ENCODE measurements at places on chromosomes 13 and 19.

DNA sequence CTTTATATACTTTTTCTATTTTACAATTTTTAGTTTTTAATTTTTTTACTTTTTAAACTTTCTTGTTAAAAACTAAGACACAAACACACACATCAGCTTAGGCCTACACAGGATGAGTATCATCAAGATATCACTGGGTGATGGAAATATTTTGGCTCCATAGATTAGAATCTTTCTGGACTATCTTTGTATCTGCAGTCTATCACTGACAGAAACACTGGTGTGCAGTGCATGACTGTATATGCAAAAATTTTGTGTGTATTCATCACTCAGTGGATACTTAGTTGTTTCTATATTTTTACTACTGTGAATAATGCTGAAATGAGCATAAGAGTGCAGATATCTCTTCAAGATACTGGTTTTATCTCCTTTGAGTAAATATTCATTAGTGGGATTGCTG lies 68.0 kb upstream of the GPC6 start:
- DNase-seq: no peak

DNA sequence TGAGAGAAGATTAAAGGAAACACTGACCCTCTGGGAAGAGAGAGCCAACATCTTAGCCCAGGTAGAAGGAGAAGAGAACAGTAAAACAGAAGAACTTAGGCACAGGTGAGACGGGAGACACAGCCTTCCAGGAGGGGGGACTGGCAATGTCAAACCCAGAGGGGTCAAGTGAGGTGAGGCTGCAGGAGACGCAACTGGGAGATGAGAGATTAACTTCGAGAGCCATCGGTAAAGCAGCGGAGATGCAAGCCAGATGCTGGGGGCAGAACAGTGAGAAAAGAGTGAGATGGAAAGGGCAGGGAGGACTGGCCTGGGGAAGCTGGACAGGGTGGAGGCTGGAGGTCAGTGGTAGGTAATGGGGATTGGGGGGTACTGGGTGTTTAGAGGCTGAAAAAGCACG lies 5.2 kb downstream of the INSR start:
- DNase-seq: no peak

DNA sequence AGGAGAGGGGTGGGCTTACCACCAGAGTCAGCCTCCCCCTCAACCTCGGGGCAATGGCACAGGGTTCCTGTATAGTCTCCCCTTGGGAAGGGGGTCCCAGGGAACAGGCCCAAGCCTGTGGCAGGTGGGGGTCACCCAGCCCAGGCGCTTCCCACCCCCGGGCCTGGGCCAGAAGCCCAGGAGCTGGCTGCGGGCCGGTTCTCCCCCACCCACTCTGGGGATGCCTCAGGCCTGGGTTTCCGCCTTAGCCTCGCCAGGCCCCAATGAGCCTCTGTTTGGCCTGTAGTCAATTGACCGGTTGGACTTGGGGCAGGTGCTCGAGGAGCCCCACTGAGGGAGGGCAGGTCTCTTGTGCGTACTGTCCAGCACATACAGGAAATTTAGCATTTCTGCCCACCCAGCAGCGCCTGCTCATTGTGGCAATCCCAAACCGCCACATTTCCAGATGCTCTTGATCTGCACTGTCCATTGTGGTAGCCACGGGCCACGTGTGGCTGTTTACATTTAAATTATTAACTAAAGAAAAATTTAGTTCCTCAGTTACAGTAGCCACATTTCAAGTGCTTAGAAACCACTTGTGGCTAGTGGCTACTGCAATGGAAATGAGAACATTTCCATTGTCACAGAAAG lies 9.9 kb downstream of the LYL1 start:
- peak; percentile 55 for DNase-seq

GRCh38 chr13:73268306-73268705 lies 209.5 kb downstream of the KLF5 start:
- peak; percentile 6 for DNase-seq

DNA sequence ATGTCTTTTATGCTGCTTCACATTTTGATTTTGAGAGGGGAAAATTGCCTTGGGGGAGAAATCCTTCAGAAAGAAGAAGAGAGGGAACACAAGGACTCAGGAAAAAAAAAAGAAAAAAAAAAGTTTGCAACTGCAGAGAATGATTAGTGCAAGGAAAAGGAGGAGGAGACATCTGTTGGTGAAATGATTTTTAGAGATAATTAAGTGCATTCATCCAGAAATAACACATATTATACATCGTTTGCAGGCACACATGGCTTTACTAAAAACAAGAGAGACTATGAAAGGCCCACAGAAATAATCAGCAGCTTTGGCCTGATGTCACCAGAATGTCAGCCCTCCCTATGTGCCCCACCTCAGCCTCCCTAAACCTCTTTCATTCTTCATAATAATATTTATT lies 1058.2 kb downstream of the PCDH9 start:
- DNase-seq: no peak

GRCh38 chr13:112903606-112904195 lies 65.3 kb upstream of the MCF2L start:
- DNase-seq: no peak

- no peak for DNase-seq
Measured at GRCh38 chr13:23671377-23671776, 101.2 kb downstream of the TNFRSF19 start.

DNA sequence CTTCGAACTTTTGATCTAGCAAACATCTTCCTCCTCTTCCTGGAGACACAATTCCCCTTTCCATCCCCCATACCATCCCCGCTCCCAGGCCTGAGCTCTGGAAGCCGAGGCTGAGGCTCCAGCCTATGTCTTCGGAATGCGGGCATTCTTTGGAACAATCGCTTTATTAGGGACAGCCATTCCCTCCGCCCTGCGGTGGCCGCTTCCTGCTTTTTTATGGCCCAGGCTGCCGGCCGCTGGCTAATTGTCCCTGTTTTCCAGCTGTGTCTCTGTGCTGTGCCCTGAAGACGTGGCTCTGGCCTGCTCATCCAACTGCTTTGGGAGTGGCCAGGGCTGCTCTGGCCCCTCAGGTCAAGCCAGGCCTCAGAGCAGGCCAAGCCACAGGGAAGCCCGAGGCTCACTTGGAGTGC lies 2.1 kb upstream of the CDX2 start:
- DNase-seq: no peak

- DNase-seq: peak; percentile 88
Measured at GRCh38 chr13:39684531-39685137, 29.2 kb downstream of the COG6 start.

DNA sequence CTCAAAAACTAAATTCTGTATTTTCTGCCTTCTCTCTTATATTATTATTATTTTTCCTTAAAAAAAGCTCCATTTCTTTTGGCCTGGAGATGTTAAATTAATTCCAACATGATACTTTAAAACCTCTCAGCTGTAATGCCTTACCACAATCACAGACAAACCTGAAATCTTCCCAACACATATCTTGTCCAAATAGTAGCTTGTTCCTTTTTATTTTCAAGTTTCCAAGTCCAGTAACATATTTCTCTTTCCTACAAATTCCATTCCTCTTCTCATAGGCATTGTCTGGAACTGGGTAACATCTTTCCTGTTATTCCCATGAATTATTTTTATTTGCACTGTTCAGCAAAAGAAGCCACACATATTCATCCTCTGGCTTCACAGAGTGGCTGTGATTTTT lies 137.0 kb downstream of the SLITRK6 start:
- no peak for DNase-seq

DNA sequence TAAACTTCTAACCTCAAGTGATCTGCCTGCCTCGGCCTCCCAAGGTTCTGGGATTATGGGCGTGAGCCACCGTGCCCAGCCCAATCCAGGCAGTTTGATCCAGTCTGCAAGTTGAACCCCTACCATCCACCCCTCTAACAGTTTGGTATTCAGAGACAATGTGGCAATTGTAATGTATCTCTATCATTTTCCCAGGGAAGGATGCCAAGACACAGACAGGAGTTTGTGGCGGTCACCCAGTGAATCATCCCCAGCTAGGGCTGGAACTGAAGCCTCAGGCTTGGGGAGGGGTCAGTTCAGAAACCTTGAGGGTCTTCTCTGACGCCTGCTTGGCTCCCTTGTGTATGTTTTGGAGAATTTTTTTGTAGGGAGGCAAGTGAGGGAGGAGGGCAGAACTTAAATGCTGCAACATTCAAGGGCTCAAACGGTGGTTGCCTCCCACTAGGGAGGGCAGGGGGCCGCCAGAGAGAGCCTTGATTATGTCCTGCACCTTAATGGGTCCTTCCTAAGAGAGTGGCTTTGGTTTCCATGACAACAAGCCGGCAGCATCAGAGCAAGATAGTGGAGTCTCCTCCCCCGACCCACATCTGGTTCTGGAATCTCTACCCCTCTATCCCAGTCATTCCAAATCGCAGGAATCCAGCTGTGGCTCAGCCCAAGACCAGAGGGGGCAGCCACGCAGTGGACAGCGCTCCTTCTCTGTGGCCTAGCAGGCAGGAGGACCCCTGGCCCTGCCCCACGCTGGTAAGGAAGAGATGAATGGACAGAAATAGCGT lies 14.9 kb upstream of the FEM1A start:
- no peak for DNase-seq

- DNase-seq: peak; percentile 38
Measured at GRCh38 chr19:54023191-54023590, 31.8 kb downstream of the CACNG6 start.

- DNase-seq: no peak
Measured at GRCh38 chr19:46115396-46116106, 8.9 kb downstream of the IGFL3 start.

GRCh38 chr13:48621056-48621455 lies 32.7 kb upstream of the CYSLTR2 start:
- DNase-seq: no peak

DNA sequence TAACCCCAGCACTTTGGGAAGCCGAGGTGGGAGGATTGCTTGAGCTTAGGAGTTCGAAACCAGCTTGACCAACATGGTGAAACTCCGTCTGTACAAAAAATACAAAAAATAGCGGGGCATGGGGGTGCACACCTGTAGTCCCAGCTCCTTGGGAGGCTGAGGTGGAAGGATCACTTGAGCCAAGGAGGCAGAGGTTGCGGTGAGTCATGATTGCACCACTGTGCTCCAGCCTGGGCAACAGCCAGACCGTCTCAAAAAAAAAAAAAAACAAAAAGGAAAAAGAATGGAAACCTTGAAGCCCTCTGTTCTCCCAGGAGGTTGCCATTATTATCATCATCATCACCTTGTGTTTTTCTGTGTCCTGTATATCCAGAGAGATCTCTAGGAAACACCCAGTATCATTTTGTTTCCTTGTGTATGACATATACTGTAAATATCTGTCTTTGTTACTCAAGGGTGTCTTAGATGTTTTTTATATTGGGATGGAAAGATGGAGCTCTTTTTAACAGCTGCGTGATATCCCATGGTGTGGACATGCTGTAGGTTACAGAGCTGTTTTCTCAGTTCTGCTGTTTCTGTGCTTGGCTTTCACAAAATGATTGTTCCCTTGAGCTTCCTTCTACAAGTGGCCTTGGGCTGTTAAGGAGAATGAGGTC lies 11.8 kb downstream of the CHAF1A start:
- no peak for DNase-seq

GRCh38 chr19:23971598-23971997 lies 56.9 kb downstream of the ZNF726 start:
- DNase-seq: no peak

GRCh38 chr19:2181633-2181997 lies 17.9 kb downstream of the DOT1L start:
- DNase-seq: no peak

DNA sequence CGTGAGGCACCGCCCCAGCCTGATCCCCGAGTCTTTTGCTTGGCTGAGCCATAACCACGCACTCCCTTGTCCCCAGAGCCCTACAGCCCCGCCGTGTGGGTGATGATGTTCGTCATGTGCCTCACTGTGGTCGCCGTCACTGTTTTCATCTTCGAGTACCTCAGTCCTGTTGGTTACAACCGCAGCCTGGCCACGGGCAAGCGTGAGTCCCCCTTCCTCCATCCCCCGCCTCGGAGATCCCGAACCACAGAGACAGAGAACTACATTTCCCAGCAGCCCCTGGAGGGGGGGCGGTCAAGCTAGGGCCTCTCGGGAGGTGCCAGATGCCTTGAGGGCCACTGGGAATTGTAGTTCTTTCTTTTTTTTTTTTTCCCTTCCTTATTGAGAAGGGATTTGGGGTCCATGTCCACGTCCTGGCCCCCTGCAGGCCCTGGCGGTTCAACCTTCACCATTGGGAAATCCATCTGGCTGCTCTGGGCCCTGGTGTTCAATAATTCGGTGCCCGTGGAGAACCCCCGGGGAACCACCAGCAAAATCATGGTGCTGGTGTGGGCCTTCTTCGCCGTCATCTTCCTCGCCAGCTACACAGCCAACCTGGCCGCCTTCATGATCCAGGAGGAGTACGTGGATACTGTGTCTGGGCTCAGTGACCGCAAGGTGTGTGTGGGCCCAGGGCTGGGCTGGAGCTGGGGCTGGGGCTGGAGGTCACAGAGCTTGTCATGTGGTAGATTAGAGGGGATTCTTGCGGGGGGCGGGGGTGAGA lies 25.9 kb downstream of the GRIN2D start:
- DNase-seq: peak; percentile 93

DNA sequence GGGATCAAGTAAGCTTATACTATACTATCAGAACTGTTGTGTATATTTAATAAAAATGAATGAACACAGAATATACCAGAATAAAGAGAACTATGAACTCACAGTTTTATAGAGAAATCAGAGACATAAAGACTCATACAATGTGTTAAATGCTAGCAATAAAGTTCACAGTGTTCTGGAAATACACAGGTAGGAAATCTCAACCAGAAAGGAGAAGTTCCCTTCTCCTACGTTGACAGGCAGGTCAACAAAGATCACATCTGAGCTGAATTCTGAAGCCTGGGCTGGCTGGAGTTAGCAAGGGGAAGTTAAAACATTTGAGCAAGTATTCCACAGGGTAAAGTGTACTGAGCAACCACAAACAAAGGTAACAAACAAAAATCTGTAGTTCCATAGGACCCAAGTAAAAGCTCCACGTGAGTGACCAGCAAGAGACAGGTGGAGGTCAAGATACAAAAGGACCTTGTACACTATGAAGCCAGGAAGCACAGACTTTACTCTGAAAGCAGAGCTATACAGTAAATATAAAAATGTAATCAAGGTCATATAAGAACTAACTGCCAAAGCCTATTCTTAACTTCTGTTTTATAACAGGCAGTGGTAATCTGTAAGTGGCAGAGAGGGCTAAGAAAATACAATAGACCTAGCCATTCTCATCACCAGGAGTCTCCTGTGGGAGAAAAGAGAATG lies 13.0 kb downstream of the FBXL3 start:
- no peak for DNase-seq

DNA sequence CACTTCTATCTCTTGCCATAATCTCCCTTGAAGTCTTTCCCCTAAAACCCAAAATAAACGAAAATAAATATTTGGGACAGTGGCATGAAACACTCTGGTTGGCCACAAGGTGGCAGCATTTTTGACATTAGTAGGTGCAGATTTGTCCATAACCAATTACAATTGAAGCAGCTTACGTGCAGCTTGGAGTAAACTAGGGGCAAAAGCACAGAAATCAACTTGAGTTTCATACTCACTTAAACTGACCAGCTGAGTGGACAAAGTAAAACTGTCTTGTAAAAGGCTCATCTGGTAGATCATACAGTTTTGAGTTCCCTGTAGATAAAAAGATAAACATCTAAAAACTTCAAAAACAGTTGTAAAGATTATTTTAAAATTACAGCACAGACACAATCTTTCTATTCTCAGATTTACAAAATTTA lies 18.8 kb downstream of the PDCD5 start:
- DNase-seq: peak; percentile 87

GRCh38 chr13:110475550-110476219 lies 85.8 kb downstream of the RAB20 start:
- DNase-seq: no peak

All from hematopoietic multipotent progenitor cell treated with erythropoietin and hydrocortisone succinate and interleukin-3 and kit ligand, for 4 days (in vitro differentiated cells).